Osteocyte (in vitro differentiated cells): ENCODE measurements at places on chromosomes 1 and 21.

- no peak overlapping the region for H3K27ac ChIP-seq
- H3K36me3 ChIP-seq, result no peaks in the 10 kb centered on the region
- H3K4me1 ChIP-seq, result peaks cover 3% of the 10 kb centered on the region
- no peak for DNase-seq
These were observed 3.4 kb downstream of the KCNA3 start for GRCh38 chr1:110671361-110671760.

DNA sequence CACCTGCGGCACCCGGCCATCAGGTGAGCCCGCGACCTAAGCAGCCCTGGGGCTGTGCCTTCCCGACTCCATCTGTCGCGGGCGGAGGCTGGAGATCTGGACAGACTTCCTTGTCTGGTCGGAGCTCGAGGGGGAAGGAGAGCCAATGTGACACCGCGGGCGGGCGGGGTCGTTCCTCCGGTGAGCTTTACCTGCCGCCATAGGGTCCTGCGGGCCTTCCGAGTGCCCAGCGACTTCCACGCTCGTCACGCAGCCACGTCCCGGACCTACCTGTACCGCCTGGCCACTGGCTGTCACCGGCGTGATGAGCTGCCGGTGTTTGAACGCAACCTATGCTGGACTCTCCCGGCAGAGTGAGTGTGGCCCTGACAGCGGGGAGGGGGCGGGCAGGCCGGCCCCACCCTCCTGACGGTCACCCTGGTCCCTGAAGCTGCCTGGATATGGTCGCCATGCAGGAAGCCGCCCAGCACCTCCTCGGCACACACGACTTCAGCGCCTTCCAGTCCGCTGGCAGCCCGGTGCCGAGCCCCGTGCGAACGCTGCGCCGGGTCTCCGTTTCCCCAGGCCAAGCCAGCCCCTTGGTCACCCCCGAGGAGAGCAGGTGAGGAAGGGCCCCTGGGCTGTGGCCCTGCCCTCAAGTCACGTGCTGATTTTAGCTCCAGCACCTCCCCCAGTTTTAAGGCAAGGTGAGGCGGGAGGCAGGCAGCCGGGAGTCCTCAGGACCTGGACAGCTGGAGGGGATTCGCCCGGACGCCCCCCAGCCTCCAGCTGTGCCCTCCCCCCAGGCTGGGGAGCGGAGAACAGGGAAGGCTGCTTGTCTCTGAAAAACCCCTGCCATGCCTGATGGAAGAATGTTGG, 1.1 kb downstream of the PUSL1 start:
- no peaks in the 10 kb centered on the region for H3K27me3 ChIP-seq
- peak overlapping the region; percentile 23 for H3K27ac ChIP-seq

GRCh38 chr1:209924390-209924789, 13.6 kb upstream of the SYT14 start:
- no peak overlapping the region for H3K4me3 ChIP-seq
- H3K27me3 ChIP-seq, result peaks cover 7% of the 10 kb centered on the region
- no peaks in the 10 kb centered on the region for H3K36me3 ChIP-seq
- no peak for DNase-seq
- no peak overlapping the region for H3K27ac ChIP-seq

DNA sequence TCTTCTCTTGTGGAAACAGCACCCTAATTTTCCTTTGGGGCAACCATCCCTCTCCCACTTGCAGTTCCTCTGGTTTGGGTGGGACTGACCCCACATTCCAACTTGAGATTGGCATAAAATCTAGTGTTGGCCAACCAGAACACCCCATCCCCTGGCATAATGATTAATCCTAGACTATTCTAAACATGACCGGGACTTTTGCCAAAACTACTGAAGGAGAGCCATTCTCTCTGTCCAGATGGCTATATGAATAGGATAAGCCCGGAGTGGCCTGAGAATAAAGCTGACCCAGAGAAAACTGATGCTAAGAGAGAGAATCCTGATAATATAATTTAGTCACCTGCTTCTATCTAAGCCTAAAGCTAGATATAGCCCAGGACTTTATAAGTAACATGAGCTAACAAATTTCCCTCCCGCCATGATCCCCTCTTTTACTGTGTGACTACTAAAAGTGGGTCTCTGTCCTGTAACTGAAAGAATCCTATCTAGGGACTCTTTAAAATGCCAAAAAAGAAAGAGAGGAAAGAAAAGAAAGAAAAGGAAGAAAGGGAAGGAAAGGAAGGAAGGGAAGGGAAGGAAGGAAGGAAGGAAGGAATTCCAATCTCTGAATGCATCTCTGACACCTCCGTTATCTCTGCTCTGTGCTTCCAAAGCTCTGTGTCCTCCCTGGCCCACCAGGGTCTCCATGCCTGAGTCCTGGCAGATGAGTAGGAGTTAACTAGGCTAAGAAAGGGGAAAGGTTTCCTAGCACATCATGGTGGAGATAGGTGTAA, 28.0 kb upstream of the NRDC start:
- H3K4me3 ChIP-seq, result no peak overlapping the region
- H3K27ac ChIP-seq, result peak overlapping the region; percentile 66
- no peaks in the 10 kb centered on the region for H3K27me3 ChIP-seq

DNA sequence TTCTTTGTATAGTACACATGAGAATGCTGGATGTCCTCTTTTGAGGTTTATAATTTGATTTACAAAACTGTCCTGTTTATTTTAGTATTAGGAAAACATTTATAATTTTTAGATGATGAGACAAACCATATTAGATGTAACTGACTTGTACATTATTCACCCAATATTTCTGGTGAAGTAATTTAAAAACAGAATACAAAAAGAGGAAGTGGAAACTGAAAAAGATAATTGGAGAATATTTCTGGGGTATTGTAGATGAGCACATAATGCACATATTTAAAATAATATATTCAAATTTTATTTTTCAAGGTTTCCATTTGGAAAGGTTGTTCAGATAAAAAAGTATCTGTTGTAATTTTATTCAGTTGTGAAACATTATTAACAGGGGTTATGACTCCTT, 40.7 kb downstream of the XPR1 start:
- H3K36me3 ChIP-seq, result peaks cover 13% of the 10 kb centered on the region
- H3K27me3 ChIP-seq, result no peaks in the 10 kb centered on the region
- H3K4me1 ChIP-seq, result peaks cover 26% of the 10 kb centered on the region

- H3K4me1 ChIP-seq, result peaks cover 56% of the 10 kb centered on the region
- peak overlapping the region; percentile 100 for H3K27ac ChIP-seq
These were observed 1.1 kb downstream of the TAGLN2 start for GRCh38 chr1:159924025-159924790.

GRCh38 chr1:176165573-176165972, 41.5 kb downstream of the COP1 start:
- no peaks in the 10 kb centered on the region for H3K27me3 ChIP-seq
- H3K27ac ChIP-seq, result no peak overlapping the region
- no peaks in the 10 kb centered on the region for H3K4me1 ChIP-seq
- DNase-seq, result no peak
- H3K4me3 ChIP-seq, result no peak overlapping the region

GRCh38 chr1:18938008-18938706, 18.3 kb downstream of the IFFO2 start:
- H3K36me3 ChIP-seq, result no peaks in the 10 kb centered on the region
- no peak overlapping the region for H3K4me3 ChIP-seq
- DNase-seq, result no peak
- H3K4me1 ChIP-seq, result peaks cover 50% of the 10 kb centered on the region
- no peaks in the 10 kb centered on the region for H3K27me3 ChIP-seq

GRCh38 chr1:16085522-16085921, 12.1 kb upstream of the FAM131C start:
- H3K27ac ChIP-seq, result peak overlapping the region; percentile 57
- no peaks in the 10 kb centered on the region for H3K36me3 ChIP-seq
- no peaks in the 10 kb centered on the region for H3K27me3 ChIP-seq
- no peak for DNase-seq
- no peak overlapping the region for H3K4me3 ChIP-seq

GRCh38 chr1:224727351-224728289, 111.5 kb downstream of the CNIH3 start:
- no peak for DNase-seq
- no peak overlapping the region for H3K27ac ChIP-seq
- H3K4me1 ChIP-seq, result peaks cover 4% of the 10 kb centered on the region
- no peak overlapping the region for H3K4me3 ChIP-seq

DNA sequence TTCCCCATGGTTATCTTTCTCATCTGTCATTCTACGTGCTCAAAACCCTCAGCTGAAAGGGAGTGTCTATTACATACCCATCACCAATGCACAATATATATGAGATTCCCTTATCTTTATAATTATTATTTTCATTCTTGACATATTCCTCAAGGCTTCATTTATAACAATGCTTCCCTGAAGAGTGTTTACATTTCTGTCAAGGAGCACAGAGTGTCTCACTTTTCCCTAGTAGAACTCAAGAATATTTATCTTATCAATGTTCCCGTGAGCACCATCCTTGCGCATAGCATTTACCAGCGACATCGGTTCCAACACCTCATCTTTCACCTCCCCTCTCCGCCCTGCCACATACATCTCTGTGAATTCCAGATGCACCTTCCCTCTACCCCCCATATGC, 250.6 kb downstream of the PLA2G4A start:
- DNase-seq, result no peak
- no peak overlapping the region for H3K4me3 ChIP-seq
- H3K4me1 ChIP-seq, result no peaks in the 10 kb centered on the region
- no peaks in the 10 kb centered on the region for H3K36me3 ChIP-seq
- H3K27ac ChIP-seq, result no peak overlapping the region

DNA sequence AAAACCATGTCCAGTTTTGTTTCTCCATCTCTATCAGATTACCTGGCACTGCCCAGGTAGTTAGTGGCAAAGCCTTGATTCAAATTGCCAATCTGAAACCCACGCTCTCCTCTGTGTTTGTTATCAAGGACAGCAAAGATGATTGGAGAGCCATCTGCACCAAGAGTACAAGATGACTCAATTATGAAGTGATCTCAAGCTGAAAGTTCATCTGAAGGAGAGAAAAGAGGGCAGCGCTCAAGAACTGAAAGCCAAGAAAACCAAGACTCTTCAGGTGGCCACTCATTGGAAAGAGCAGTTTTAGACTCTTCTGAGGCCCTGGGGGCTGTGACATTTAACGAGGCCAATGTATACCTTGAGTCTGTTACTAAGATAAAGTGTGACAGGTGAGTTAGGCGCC, 13.8 kb downstream of the RXRG start:
- H3K4me1 ChIP-seq, result no peaks in the 10 kb centered on the region
- DNase-seq, result no peak
- H3K27ac ChIP-seq, result no peak overlapping the region
- no peak overlapping the region for H3K4me3 ChIP-seq
- H3K27me3 ChIP-seq, result no peaks in the 10 kb centered on the region
- no peaks in the 10 kb centered on the region for H3K36me3 ChIP-seq

DNA sequence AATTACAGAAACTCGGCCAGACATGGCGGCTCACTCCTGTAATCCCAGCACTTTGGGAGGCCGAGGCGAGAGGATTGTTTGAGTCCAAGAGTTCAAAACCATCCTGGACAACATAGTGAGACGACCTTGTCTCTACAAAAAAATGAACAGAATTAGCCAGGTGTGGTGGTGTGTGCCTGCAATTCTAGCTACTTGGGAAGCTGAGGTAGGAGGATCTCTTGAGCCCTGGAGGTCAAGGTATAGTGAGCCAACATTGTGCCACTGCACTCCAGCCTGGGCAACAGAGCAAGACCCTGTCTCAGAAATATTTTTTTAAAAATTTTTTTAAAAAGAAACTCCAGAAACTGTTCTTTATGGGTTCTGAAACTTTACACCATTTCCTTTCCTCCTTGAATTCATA, 38.4 kb upstream of the IFNGR2 start:
- DNase-seq, result no peak
- H3K27me3 ChIP-seq, result no peaks in the 10 kb centered on the region
- H3K4me1 ChIP-seq, result peaks cover 22% of the 10 kb centered on the region
- H3K27ac ChIP-seq, result no peak overlapping the region
- H3K4me3 ChIP-seq, result no peak overlapping the region

- DNase-seq, result no peak
- no peak overlapping the region for H3K4me3 ChIP-seq
- no peak overlapping the region for H3K27ac ChIP-seq
- H3K36me3 ChIP-seq, result peaks cover 3% of the 10 kb centered on the region
These were observed 36.2 kb upstream of the F13B start for GRCh38 chr1:197103300-197103699.

DNA sequence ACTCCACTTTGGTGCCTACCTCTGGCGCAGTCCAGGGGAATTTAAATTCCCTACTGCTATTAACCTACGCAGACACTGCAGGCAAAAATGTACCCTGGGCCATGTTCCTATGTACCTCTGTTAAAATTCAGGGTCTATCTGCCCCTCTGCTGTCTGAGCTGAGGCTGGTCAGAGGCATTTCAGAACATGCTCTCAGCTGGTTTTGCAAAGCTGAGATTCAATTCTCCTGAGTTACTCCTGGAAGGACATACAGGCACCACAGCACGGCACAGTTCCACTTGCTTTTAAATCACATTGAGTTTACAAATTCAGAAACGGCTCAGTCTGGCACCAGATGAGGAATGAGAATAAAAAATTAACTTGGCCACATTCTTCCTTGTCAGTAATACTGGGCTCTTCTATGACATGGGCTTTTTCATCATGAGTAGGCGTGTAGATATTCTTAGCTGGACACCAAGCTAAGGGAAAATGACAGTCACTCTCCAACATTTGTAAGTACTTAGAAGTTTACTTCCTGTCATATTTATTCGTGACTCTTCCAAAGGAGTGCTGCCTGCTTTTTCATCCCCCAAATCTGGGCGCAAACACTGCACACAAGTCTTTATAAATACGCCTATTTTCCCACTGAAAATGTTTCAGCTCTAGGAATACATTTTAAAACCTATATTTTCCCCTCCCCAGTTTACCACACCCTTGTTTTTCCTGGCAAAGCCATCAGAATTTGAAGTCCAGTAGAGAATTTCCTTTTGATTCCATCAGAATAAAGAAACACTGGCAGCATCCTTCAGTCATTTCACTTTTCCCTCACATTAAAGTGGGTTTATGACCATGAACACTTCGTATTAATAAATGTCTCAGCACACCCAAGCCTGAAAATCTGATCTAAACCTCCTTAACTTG, 1.9 kb downstream of the C1orf198 start:
- peak overlapping the region; percentile 94 for H3K27ac ChIP-seq
- H3K4me3 ChIP-seq, result peak overlapping the region; percentile 85

- no peaks in the 10 kb centered on the region for H3K27me3 ChIP-seq
- H3K36me3 ChIP-seq, result peaks cover 18% of the 10 kb centered on the region
- H3K4me3 ChIP-seq, result no peak overlapping the region
- DNase-seq, result no peak
- peaks cover 18% of the 10 kb centered on the region for H3K4me1 ChIP-seq
These were observed 106.4 kb downstream of the ATF6 start for GRCh38 chr1:161872506-161872905.

DNA sequence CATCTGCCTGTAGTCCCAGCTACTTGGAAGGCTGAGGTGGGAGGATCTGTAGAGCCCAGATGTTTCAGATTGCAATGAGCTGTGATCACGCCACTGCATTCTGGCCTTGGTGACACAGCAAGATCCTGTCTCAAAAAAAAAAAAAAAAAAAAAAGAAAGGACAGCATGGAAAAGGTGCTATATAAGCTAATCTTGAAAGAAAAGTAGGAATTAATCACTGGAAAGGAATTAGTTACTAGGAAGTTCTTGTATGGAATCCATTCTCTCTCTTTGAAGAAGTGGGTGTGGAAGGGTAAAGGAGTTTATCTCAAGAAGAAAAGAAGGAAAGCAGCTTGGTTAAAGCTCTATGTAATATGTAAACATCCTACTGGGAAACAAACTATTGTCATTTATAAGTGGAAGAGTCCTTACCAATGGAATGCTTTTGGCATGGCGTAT, 339.2 kb downstream of the DPYD start:
- H3K4me1 ChIP-seq, result no peaks in the 10 kb centered on the region
- no peak overlapping the region for H3K4me3 ChIP-seq
- H3K27me3 ChIP-seq, result no peaks in the 10 kb centered on the region
- H3K36me3 ChIP-seq, result peaks cover 16% of the 10 kb centered on the region
- H3K27ac ChIP-seq, result no peak overlapping the region

GRCh38 chr1:93516164-93516563, 68.2 kb downstream of the FNBP1L start:
- H3K36me3 ChIP-seq, result peaks cover 4% of the 10 kb centered on the region
- peaks cover 5% of the 10 kb centered on the region for H3K4me1 ChIP-seq
- no peak overlapping the region for H3K4me3 ChIP-seq
- H3K27ac ChIP-seq, result no peak overlapping the region
- DNase-seq, result no peak
